ENCODE measurements at places on chromosomes 5 and 9. TPM values are rescaled to one million over a fixed set of nuclear protein-coding genes. Genes with fewer than 3 reads are reported as not detected.

DNA sequence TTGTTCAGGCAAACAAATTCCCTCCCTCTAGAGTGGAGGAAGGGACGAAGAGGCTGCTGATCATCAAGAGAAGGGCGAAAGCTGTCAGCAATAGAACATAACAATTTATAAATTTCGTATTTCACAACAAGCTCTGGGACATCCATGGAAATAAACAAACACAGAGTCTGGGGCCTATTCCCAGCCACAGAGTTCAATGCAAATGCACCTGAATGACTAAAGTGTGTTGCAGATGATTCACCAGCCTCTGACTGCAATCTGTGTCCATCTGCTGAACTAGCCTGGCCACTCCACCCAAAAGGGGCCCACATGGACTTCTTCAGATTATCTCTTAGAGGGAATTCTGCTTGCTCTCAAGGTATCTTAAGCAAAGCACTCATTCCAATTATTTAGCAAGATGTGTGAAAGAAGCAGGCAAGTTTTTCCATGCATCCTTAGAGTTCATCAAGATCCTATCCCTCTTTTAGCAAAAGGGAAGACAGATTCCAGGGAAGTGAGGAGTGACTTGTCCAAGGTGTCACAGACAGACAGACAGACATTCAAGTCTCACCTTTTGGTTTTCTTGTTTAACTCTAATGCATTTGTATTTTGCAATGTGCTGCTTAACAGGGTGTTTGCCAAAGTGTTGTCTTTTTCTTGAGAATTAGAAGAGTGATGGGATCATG, 307.8 kb upstream of the PAPPA start:
- DNase-seq: no peak

The PCDHGA10 gene
- total RNA-seq: 3.0 TPM

- no peak for DNase-seq
These were observed 32.9 kb downstream of the FRMD3 start for GRCh38 chr9:83505282-83505681.

DNA sequence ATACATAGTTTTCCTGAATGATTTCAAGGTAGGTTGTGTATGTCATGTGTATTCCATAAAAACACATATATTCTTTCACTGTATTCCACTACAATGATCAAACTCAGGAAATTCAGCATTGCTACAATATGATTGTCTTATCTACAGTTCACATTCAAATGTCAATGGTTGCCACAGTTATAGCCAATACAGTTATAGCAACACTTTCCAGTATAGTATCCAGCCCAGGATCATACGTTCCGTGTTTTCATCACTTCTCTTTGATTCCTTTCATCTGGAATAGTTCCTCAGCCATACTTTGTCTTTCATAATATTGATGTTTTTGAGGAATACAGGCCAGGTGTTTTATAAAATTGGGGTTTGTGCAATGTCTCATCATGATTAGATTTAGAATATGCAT, 9.5 kb downstream of the OR2S2 start:
- peak; percentile 93 for DNase-seq

The IFNE gene
- total RNA-seq: under 0.01 TPM

DNA sequence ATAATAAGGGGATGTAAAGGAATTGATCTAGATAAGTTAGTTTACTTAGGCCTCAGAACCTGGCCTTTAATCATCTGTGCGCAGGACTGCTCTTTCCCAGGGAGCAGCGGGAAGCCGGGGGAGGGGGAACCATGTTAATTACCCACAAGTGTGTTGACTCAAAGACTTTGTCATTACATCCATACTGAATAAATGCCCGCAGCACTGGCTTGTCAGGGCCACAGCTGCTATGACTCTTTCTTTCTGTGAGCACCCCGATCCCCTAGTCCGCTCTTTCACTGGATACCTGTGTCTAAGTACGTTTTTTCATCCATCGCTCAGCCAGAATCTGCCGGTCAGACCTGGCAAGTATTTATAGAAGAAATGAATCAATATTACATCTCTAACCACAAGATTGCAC, 249.3 kb upstream of the DMRT1 start:
- no peak for DNase-seq

The FAM81B gene
- total RNA-seq: under 0.01 TPM

The AFAP1L1 gene
- total RNA-seq: 144 TPM

DNA sequence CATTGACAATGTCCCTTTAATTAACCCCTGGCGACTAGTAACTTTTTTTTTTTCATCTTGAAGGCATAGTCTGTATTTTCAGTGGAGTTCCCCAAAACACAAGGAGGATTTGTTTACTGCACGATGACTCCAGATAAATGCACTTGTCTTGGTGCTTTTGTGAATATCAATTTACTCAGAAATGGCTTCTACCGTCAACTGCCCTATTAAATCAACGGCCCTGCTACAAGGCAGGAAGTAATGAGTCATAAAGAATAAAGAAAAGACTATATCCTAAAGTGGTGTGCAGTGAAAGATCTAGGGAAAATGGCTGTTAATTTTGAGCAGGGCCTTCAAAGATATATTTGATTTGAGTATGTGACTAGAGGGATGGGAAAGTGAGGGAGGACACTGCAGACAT, 388.3 kb upstream of the CHD1 start:
- DNase-seq: peak; percentile 28

The ZNF474 gene
- total RNA-seq: under 0.01 TPM

DNA sequence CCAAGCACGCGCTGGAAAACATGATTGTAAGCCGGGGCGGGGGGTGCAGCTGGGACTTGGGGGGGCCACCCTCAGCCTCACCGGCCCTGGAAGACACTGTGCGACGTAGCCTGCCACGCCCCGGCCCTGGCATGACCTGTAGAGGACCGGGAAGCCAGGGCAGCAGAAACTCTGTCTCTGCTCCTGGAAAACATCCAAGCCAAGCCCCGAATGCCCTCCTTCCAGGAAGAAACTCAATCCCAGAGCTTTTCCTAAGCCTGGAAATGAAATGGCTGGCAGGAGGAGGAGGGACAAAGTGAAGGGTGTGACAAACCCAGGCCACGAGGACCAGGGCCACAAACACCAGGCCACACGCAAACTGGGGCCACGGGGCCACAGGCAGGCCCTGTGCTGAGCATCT, 55.4 kb downstream of the KCNT1 start:
- no peak for DNase-seq

GRCh38 chr5:13632676-13633075, 311.8 kb downstream of the DNAH5 start:
- no peak for DNase-seq

DNA sequence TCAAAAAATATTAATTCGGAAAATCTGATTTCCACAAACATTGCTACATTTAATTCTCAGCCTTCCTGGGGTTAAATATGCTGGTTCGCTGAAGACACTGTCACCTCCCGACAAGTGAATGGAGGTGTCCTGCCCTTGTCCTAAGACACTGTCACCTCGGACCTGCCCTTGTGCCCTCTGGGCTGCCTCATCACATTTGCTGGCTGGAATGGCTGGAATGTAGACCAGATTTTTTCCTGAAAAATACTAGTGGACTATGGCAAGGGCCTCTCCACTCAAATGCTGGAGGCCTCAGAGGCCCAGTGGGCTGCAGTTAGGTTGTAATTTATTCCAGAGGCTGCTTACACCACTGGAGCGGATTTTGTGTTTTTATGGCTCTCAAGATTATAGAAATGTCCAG, 28.2 kb downstream of the CACNA1B start:
- DNase-seq: no peak

The TPM2 gene
- 4.4 TPM for total RNA-seq

The ANKRD20A1 gene
- 1.2 TPM for total RNA-seq

DNA sequence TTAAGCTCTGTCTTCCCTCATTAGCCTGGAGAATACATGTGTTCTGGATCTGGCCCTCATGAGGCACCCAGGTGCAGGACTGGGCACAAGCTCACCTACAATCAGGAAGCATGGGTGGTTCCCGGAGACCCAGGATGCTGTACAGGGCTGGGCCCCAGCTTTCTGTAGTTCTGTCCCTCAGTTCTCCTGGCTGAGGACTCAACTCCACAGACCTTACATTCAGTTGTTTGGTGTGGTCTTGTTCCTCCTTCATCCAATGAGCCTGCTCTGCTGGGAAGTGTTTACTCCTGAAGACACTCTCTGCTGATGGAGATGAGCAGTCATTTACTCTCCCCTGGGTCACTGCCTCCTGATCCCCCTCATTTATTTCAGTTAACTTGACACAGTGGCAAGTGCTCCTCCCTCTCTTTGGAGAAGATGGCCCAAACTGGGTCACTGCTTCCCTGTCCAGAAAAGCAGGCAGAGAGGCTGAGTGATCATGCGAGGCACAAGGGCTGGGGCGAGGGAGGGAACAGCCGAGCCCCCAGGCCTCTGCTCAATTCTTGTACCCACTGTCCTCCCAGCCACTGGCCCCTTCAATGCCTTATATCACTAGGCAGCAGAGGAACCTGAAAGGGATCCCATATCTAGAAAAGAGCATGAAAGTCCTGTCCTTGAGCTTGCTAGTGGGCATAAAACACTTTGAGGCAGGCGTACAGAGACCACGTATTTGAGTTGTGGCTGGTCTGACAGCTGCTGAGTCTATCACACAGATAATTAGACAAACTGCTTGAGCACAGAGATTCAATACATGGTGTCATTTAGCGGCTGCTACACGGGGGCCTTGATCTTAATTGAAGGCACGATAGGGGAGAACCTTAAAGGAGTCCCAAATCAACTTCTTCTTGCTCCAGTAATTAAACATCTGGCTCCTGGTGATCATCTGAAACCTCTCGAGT, 221.7 kb downstream of the FSTL4 start:
- DNase-seq: no peak

- no peak for DNase-seq
These were observed 277.6 kb downstream of the SEMA5A start for GRCh38 chr5:9268226-9268625.

The GEMIN5 gene
- 12.2 TPM for total RNA-seq
